Stomach (tissue), 19 donors: ENCODE measurements at places on chromosomes 5 and 9.

- no peak for DNase-seq
These were observed 961.6 kb upstream of the CDH18 start for GRCh38 chr5:20949636-20950035.

DNA sequence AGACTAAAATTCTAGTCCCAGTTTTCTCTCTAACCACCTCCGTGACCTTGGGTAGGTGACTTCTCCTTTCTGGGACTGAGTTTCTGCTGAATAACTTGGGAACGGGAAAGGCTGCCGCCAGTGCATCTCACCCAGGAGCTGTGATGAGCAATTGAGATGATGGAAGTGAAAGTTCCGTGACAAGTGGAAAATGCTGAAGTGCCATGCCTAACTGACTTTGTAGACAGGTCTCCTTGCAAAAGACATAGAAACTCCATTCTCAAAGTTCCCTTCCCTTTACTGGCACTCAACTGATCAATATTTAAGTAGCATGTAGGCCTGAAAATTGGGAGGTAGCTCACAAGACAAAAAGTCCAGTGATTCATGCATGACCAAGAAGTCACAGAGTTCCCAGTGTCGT is 6.3 kb upstream of the ADAM19 start:
- DNase-seq, result no peak

DNA sequence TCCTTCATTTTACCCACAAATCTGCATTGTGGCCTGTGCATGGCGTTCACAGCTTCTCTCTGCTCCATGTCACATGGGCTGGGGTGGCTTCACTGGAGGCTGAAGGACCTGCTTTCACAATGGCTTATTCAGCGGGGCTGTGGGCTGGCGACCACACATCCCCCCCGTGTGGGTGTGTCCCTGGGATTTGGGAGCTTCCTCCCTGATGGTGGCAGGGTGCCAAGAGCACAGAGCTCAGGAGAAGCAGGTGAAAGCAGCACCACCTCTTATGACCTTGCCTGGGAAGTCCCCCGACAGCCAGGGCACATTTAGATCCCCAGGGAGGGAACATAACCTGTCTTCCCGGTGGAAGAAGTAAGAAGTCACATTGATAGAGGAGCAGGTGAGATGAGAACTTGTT is 5.0 kb upstream of the MED10 start:
- no peak for DNase-seq

- no peak for DNase-seq
These were observed 40.2 kb downstream of the TMEM232 start for GRCh38 chr5:110686270-110686669.

DNA sequence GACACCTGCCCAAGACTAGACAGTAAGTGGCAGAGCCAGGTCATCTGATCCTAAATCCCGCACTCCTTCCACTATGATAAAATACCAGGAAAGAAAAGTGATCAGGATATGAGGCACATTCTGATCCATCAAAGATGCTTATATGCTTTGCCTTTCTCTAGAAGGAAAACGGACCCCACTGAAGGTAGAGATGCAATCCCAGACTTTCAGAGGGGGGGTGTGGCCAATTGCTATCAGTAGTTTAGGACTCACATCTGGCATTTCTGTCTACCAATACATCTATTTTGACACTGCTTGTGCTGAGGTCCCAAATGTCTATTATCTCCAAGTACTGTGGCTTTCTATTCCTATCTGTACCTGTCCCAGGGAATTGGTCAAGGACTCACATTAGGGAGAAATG is 1.7 kb downstream of the TRIM52 start:
- no peak for DNase-seq

- no peak for DNase-seq
These were observed 217.6 kb upstream of the ANKRD55 start for GRCh38 chr5:56450766-56451165.

DNA sequence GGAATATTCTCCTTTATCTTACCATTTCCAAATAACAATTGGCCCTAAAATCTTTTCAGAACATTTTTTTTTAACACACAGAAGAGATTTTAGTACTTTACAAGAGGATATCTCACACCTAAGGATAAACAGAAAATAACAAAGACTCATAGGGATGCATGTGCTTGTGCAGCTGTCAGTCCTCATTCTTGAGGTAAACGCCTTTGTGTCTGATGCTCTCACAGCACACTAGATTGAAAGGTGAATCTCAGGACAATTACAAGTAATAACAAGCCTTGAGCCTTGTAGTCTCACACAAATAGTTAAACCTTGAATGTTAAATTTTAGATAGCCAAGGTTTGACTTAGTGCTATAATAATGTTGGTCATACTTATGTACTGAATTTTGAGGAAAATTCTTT is 439.2 kb downstream of the PTPRD start:
- DNase-seq, result no peak

- peak; percentile 22 for DNase-seq
These were observed 545.4 kb upstream of the TLE4 start for GRCh38 chr9:79026316-79026715.

GRCh38 chr9:2338777-2339365 is 282.7 kb upstream of the VLDLR start:
- no peak for DNase-seq

DNA sequence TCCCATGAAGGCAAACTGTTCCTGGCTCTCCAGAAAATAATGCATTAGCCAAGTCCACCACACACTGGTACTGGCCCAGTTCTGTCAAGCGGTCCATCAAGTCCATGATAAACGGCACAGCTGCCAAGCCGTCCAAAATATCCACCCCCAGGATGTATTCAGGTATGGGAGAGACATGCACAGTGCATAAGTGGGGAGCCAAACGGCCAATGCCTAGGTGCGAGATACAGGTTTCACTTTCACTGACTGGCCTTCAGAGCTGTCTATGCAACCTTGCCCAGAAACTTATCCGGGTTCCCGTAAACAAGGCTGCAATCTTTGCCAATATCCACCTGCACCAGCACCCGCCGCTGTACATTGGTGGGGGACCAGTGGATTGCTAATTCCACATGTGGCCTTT is 795.8 kb downstream of the EFNA5 start:
- no peak for DNase-seq

DNA sequence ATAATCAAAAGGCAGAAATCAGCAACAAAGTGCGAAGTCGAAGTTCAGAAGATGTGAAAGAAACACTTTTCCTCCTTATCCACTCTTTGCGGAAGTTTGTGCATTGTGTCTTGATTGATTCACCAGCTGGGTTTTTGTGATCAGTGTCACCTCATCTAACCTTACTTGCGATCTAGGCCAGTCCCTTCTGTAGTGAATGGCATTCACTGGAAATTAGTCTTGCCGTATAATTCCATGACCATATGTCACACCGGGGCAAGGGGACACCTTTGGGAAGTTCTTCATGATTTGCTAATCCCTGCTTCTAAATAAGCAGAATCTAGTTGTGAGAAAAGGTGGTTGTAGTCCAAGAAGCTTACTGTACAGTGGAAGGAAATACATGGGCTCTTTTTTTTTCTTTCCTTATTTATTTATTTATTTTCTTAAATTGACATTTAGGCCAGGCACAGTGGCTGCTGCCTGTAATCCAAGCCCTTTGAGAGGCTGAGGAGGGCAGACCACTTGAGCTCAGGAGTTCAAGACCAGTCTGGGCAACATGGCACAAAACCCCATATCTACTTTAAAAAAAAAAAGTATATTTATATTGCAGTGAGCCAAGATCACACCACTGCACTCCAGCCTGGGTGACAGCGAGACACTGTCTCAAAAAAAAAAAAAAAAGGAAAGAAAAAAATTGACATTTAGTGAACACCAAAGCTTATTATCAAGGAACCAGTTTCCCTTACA is 7.8 kb downstream of the RAI14 start:
- no peak for DNase-seq

DNA sequence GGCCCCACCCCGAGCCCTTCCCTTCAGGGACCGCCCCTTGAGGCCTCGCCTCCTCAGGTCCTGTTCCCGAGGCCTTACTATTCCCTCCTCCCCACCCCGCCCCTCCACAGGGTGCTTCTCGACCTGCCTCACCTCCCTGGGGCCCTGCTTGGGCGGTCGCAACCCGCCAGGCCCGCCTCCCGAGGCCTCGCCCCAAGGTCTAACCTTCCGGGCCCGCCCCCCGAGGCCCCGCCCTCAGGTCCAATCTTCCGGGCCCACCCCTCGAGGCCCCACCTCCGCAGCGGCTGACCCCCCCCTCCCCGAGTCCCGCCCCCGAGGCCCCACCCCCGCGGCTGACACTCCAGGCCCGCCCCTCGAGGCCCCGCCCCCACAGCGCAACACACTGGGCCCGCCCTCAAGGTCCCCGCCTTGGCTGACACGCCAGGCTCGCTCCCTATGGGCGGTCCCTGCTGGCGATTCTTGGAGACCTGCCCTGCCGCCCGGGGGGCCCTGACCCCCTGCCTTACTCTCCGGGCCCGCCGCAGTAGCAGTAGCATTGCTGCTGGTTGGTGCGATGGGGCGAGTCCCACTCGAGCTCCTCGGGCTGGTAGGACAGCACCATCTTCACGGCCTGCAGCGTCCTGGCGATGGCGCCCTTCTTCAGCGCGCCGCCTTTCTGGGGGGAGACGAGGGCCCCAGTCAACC is 8.2 kb downstream of the PHF19 start:
- DNase-seq, result peak; percentile 98

DNA sequence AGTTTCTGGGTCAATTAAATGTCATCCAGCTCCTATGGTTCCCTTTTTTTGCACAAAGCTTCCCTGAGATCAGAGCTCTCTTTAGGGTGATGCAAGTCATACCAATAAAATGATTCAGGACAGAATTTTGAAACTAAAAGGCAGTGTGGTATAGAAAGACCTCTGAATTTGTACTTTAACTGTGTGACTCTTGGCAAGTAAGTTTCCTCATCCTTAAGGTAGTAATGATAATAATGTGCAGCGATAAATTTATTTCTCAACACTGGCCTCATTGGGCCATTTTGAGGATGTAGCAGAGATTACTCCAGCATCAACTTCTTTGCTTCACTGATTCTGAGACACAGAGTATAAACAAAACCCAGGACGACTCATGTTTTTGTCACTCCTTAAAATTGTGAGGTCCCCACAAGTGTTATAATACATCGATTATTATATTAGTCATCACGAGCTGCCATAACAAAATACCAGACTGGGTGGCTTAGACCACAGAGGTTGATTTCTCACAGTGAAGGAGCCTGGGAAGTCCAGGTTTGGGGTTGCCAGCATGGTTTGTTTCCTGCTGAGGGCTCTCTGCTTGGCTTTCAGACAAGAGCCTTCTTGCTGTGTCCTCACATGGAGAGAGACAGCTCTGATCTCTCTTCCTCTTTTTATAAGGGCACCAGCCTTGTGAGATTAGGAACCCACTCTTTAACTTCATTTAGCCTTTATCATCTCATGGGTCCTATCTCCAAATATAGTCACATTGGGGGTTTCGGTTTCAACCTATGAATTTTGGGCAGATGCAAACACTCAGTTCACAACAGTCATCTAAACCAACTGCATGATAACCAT is 293.0 kb downstream of the ZNF608 start:
- DNase-seq, result no peak

GRCh38 chr9:118418887-118419565 is 714.8 kb downstream of the TLR4 start:
- peak; percentile 71 for DNase-seq

- DNase-seq, result no peak
These were observed 126.7 kb downstream of the SNX18 start for GRCh38 chr5:54644226-54644625.

DNA sequence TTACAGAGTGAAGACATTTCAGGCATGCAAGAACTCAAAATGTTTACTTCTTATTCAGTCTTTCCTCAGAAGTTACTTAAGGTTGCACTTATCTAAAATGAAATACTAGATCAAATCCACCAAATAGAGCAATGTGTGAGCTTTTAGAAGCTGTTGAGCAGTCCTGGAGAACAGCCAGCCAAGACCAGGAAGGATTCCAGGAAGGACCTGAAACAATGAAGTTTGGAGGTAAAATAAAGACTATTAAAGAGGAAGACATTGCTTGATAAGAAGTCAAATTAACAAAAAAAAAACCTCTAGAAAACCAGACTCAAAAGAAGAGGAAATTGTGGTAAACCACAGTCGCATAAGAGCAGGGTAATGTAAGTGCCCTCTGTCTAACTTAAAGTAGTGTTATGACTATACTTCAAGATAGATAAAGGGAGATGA is 156.2 kb upstream of the S1PR3 start:
- DNase-seq, result no peak

DNA sequence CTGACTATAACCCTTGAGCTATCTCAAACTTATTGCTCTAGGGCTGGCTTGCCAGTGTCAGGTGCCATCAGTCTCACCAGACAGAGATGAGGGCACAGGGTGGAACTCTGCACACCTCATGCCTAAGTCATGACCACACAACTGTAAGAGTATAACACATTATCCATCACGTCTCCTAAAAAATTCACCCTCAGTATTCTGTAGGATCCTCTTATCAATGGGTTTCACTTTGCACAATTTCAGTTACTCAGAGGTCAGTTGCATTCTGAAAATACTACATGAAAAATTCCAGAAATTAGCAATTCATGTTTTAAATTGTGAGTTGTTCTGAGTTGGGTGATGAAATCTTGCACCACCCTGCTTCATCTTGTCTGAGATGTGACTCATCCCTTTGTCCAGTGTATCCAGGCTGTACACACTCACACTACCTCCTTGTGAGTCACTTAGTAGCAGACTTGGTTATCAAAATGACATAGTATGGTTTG is 690.9 kb upstream of the CDH18 start:
- no peak for DNase-seq

DNA sequence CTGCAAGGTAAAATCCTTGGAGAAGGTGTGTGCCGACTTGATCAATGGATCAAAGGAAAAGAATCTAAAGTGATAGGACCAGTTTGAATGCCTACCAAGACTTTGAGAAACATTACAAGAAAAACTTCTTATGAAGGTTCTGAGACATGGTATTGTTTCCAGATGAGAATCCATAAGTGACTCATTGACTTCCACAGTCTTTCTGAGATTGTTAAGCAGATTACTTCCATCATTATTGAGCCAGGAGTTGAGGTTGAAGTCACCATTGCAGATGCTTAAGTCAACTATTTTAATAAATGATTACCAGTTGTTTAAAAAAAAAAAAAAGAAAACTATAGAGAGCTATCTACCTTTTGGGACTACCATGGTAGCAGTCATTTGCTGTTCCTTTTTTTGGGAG is 7.0 kb downstream of the LNPEP start:
- no peak for DNase-seq
